Umbilical cord (tissue), 2 donors: ENCODE measurements at places on chromosomes 3 and 15. TPM values are rescaled to one million over a fixed set of nuclear protein-coding genes. Genes with fewer than 3 reads are reported as not detected.

Gene PLA2G4B
- total RNA-seq = 0.24 TPM

Gene HYAL1
- 2.9 TPM for total RNA-seq

Gene SLC15A2
- 12.0 TPM for total RNA-seq

- no peak for DNase-seq
Observed at GRCh38 chr3:16031434-16031833, 143.0 kb upstream of the GALNT15 start.

DNA sequence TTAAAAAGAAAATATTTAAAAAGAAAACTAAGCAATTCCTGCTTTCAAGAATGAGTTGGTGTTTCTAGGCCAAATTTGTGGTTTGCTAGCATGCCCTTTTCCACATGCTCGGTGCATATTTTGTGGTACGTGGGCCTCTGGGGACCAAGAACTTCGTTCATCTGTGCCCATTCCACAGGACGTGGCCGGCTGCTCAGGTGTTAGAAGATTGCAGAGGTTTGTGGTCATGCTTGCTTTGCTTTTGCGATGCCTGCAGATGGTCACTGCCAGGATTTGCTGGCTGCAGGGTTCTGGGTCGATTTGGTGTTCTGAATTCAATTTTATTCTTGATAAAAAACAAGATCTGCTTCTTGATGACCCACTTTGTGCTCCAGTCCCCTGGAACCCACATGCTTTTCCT lies 7.5 kb downstream of the PSTPIP1 start:
- DNase-seq = no peak

GRCh38 chr3:5165698-5166097 lies 21.8 kb upstream of the EDEM1 start:
- DNase-seq = no peak

DNA sequence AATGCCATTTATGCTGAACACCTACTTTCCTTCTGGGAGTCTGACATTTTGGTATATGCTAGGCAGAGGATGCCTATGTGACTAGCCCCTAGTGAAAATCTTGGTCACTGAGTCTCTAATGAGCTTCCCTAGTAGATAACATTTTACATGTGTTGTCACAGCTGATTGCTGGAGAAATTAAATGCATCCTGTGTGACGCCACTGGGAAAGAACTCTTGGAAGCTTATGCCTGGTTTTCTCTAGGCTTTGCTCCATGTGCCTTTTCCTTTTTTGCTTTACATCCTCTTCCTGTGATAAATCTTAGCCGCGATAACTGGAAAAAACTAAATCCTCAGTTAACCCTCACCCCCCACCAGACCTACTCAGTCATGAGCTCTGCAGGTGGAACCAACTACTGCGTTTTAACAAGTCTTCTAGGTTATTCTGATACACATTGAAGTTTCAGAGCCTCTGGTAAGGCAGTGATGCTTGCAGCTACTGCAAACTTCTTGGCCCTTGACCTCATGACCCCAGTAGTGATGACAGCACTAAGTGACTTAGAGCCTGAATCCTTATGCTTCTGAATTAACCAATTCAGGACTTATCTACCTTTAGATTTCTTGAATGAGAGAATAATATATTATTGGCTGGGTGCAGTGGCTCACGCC lies 292.4 kb upstream of the SOX14 start:
- peak; percentile 21 for DNase-seq

GRCh38 chr3:190108804-190109203 lies 11.9 kb downstream of the P3H2 start:
- no peak for DNase-seq

DNA sequence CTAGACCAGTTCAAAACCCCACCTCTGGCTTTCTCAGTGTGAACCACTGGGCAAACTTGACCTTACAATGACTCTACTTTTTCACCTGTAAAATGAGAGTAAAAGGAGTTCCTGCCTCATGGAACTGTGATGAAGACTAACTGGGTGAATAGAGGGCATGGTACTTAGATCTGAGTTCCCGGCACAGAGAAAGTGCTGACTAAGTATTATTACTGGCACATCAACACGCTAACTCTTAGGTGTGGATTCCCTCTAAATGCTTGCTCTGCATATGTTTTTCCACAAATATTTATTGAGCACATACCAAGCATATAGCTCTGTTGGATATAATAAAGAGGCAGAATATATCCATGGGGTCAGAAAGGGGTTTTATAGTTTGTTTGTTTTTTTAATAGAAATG lies 437.8 kb downstream of the MAGI1 start:
- DNase-seq = no peak

- DNase-seq = no peak
Observed at GRCh38 chr15:66703540-66703941, 1.5 kb downstream of the SMAD6 start.
